ENCODE measurements at places on chromosomes 13 and 19.

- no peak for DNase-seq
Measured at GRCh38 chr13:70809588-70809987, 701.3 kb upstream of the KLHL1 start.

DNA sequence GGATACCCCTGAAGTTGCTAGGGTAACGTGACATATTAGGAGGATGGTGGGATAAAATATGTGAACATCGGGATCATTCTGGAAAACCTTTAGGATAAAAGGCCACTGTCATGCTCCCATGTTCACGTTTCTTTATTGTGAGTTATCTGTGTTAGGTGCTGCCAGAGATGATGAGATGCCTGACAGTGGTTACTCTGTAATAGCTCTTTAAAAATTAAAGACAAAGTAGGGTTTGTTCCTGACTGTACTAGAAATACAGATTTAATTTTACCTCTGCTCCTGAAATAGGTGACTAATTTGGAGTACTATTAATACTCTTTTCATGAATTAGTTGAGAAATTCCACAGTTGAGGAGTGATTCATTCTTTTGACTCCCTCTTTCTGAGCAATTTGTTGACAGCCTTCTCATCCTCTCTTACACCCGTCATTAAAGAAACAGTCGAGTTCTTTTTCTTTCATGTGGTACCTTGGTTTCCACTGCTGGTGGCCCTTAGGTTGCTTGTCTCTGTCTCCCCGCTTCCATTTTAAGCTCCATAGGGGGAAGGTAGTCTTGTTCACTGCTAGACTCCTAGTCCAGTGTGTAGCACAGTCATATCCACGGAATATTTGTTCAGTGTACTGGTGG lies 28.4 kb downstream of the SAE1 start:
- no peak for DNase-seq

DNA sequence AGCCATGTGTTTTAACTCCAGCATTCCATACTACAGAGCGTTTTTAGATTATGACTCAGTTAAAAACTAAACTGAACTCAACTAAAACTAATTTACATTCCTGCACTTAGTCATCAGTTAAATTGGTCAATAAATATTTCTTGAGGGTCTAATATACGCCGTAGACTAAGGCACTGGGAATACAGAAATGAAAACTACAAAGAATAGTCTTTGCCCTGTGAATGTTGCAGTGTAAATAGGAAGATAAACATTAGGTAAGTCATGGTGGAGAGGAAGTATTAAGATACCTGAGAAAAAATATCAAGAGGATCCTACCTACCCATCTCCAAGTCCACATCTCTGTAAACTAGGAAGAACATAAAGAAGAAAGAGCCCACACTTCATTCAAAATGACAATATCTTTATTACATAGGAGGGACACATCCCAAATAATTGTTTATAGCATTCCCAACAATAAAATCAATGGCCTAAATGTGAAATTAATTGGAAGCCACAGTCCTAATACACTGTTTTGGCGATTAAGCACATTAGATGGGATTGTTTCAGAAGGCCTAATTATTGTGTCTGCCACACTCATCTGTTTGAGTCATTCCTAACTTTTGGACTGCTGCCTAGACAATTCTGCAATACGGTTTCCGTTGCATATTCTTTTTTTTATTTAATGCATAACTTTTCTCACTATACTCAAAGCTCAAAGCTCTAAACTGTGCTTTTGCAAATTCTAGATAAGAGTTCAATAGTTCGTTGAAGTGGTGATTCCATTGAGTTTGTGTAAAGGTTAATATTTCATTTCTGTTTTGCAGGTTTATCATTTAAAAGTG lies 52.9 kb downstream of the MBNL2 start:
- DNase-seq, result no peak

DNA sequence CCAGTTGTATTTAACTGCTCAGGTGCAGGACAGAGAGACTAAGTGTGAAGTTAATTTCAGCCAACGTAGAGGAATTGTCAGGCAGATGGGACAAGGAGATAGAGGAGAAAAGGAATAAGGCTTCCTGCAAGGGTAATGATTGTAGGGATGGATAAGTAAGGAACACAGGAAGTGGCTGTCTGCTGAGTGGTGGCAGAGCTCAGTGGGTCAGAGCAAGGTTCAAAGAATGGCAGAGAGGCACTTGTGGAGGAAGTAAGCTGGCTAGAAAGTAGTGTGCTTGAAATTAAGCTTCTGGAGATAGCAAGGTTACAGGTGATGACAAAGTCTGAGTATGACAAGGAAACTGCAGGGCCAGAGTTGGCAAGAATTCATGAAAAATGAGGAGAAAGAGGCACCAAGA lies 47.9 kb downstream of the USPL1 start:
- no peak for DNase-seq

DNA sequence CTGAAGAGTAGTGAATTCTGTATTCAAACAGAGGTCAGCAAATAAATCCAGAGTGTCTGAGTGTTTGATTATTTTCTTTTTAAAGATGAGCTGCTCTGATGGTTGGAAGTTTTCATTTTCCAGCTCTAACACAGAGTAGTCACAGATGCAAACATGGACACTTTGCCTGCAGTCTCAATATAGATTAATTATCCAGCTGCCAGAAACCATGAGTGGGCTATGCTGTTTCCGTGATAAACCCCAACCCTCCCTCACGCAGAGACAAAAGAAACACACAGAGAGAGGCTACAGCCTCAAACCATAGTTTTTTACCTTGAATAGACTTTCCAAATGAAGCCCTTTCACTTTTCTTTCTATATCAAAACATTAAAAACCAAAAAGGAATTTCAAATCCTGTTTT lies 884.7 kb downstream of the DIAPH3 start:
- no peak for DNase-seq

GRCh38 chr19:16594131-16594586 lies 21.9 kb upstream of the SLC35E1 start:
- DNase-seq, result no peak

DNA sequence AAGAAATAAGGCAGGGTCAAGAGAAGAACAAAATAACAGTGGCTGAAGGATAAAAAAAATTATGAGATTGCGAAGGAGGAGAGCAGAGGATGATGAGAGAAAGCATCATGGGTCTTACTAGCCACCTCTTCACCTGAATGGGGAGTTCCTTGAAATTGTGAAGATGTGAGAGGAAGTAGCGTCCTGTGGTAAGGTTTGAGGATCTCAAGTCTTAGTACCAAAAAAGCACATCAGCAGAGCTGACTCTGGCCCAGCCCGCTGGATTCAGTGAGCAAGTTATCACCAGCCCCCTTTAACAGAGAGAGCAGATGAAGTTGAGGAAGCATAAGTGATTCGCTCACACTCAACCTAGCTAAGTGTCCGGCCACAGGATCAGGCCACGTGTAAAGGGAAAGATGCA lies 61.8 kb downstream of the RXFP2 start:
- no peak for DNase-seq

DNA sequence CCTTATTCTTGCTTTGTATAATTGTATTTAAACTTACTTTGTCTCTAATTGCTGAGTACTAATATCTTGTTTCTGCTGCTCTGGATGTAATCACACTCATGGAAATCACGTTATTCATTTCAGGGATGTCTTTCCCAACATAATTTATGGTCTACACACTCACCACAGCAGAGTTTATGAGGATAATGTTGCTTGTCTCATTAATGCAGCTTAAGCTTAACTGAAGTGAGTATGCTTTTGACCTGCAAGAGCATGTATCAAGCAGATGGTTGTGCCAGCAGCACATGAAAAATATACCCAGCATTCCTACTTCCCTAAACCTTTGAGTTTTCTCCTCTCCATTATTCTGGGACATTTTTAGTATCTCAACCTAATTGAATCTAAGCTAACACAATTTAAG lies 1080.9 kb downstream of the SLITRK5 start:
- DNase-seq, result no peak

- DNase-seq, result no peak
Measured at GRCh38 chr13:34857558-34858325, 84.3 kb upstream of the NBEA start.

DNA sequence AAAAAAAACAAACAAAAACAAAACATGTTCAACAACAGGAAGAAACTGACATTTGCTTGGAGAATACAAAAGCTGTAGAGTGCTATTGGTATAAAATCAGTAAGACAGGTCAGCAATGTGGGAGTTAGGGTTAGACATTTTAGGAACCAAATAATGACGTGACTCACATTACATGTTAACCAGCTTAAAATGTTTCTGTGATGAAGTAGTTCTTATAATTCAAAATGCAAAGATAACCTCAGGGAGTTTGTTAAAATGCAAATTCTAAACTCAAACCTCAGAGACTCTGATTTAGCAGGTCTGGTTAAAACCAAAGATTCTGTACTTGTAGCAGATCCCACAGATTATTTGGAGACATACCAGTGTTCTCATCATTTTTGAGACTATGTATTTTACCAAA lies 549.4 kb upstream of the SLITRK1 start:
- DNase-seq, result no peak

DNA sequence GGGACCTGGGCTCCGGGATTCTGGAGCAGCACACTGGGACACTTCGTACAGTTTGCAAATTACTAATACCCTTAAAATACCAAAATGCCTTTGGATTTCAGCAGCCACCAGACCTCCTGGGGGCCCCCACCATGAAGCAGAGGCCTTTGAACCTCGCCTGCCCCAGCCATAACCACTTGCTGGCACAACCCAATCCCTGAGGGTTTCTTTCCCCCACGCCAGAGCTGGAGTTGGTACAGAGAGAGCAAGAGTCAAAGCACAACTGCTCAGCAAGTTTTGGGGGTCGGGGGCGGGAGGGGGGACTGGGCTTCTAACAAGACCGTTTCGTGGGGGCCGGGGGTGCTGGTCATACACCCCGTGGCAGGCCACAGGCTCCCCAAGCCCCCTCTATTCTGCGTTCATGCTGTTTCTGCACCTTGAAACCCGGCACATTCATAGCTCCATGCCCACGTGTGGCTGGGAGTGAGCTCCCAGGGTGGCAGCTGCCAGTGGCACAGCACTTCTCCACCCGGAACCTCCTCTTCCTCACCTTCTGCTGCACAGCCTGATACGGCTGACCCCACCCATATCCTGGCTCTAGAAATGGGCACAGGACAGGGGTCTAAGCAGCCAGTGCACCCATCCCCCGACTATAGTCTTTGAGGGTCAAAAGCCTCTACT lies 17.1 kb downstream of the PLEKHF1 start:
- no peak for DNase-seq

DNA sequence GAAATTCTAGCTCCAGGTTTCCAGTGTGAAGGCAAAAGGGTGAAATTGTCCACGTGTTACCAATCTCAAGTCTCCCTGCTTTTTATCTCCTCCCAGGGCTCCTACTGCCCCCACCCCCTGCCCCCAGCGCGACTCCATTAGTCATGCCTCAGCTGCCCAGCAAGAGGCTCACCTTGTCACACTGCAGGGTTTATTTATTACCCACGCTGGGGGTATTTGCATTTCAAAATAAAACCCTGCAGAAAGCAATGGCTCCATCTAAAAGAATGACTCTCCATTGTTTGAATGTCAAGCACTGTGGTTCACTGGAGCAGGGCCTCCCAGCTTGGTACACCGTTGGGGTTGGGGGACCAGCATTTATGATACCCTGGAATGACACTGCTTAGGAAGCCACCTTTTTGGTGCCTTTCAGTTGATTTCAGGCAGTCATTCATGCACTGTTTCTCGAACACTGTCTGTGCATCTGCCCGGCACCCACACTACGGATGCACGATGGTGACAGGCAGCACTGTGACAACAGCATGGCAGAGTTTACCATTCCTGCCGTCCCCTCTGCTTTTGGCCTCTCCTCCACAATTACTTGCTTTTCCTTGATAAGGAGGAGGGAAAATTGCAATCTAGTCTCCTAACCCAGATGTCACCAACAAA lies 9.9 kb upstream of the POP4 start:
- peak; percentile 27 for DNase-seq

GRCh38 chr13:79966493-79966895 lies 374.4 kb downstream of the SPRY2 start:
- DNase-seq, result no peak

DNA sequence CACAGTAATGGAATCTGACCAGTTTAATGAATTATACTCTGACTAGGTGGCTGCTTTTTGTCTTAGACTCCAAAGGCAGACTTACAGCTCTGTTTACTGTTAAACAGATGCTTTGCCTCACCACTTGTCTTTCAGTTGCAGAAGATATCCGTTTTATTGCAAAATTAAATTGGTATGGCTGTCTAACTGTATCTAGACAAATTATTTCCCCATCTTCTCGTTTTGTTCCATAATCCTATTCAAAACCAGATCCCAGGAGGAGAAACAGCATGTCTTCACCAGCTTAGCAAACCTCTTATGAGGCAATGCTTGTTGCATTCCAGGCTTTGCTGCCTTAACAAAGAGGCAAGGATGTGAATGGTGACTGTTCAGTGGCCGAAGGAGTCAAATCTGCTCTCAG lies 215.6 kb downstream of the TDRD3 start:
- DNase-seq, result no peak

GRCh38 chr19:2149980-2150793 lies 1.2 kb downstream of the AP3D1 start:
- no peak for DNase-seq

DNA sequence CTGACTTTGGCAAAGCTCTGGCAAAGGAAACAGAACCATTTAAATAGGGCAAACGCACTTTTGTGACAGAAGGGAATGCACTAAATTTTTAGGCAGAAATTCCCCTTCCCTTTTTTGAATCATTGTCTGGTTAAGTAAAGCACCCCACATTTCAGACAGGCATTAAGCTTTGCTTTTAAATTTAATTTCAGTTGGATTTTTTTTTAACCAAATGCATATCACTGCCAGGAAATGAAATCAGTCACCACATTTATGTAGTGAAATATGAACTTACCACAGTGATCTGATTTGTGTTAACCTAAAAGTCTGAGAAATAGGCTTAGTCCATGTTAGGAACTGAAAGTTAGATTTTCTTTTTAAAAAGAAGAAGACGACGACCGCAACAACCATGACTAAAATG lies 10.8 kb downstream of the GPR183 start:
- DNase-seq, result no peak

- DNase-seq, result no peak
Measured at GRCh38 chr13:111623208-111623607, 302.8 kb downstream of the TEX29 start.

- no peak for DNase-seq
Measured at GRCh38 chr13:108176685-108177274, 38.6 kb downstream of the LIG4 start.

GRCh38 chr13:94784066-94784465 lies 71.7 kb upstream of the SOX21 start:
- DNase-seq, result no peak

DNA sequence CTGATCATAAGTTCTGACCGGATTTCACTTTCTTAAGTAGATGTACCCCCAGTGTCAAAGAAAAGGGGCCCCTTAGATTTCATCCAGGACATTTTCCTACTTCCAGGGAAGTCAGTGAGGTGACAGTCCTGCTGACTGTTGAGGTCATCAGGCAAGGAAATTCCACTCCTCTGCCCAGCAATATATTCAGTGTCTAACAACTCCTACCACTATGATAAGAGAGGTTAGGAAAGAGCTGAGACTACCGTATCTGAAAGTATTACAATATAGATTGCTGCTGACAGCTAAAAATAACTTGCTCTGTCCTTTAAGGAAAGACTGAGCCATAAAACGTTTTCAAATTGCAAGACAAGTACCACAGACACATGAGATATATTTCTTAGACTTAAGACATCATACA lies 325.1 kb downstream of the EFNB2 start:
- no peak for DNase-seq

Data from NCI-H2107 (cell line).